ENCODE measurements at places on chromosomes 3 and 15. TPM values are rescaled to one million over a fixed set of nuclear protein-coding genes. Genes with fewer than 3 reads are reported as not detected.

UACA gene
- total RNA-seq: 26.6 TPM

RNU5B-1 gene
- not detected for total RNA-seq

POLQ gene
- total RNA-seq: 0.17 TPM

MAN2C1 gene
- total RNA-seq: 130 TPM

GRCh38 chr3:141392897-141393734, 24.8 kb downstream of the ZBTB38 start:
- DNase-seq: no peak

DNA sequence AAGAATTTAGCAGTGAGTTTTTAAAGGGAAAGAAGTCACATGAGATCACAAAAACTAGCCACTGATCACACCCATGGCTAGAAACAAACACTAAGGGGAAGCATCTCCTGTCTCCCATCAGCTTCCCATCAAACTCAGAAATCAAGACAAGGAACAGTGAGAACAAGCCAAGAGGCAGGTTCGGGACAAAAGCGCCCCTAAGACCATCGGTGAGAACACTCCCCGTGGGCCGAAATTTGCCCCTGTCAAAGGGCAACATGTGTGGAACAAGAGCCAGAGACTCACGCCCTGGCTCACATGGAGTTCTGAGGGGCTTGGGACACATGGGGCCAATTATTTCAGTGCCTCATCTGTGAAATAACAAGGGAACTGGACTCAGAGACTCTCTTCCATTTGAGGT, 49.1 kb downstream of the LRIG1 start:
- DNase-seq: no peak

DNA sequence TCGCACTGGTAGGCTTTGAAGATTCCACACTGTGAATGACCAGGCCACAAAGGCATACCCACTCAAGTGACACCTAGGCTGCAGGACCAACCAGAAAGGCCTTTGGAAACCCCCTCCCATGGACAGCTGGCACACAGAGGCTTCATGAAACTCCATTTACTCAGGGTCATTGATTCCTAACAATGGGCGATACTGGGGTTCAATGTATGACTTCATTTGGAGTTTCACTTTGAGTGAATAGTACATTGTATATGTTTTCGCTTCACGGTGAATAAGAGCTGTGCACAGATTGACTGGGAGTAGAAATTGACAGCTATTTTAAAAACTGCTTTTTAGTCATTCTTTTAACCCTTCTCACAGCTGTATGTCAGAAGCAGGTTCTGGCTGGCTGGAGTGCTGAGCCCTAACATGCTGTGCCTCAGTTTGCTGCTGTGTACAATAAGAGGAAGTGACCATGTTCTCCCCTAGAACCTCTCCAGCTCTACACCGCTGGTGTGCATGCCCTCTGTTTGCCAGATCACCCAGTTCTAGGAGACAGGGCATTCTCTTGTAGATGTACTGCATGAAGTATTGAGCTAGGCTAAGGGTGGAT, 15.4 kb upstream of the CX3CR1 start:
- DNase-seq: no peak
